Ovary (tissue), 10 donors: ENCODE measurements at places on chromosomes 5 and 9.

DNA sequence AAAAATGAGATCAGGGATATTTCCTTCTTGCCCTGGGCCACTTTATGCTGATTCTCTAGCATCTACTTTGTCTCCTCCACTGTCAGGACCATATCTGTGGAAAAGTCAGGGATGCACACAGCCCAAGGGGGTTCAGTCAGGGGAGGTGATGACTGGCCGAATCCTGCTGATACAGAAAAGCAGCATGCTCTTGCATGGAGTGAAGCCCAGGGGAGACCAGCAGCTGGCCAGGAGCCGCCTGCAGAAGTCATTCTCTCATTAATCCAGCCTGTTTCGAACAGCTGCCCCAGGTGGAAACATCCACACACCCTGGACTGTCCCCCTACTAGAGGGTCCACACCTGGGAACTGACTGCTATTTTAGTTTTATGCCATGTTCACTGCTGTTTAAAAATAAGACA, 177.1 kb downstream of the ATP10B start:
- no peak for DNase-seq

GRCh38 chr5:72101828-72102227, 5.4 kb upstream of the MAP1B start:
- DNase-seq: no peak

DNA sequence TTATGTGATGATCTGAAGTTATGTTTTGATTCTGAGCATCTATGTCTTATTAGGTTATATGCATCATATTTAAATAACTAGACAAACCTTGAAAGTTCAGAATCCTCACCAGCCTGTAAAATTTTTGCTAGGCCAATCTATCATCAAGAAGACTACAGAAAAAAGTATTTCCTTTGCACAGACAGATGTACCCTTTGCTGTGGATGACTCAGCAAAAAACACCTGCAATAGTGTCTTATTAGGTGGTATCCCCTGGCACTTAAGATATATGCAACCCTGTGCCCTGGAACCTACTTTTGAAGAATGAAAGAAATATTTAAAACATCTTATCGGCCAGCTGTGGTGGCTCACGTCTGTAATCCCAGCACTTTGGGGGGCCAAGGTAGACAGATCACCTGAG, 130.6 kb downstream of the SLF1 start:
- no peak for DNase-seq

DNA sequence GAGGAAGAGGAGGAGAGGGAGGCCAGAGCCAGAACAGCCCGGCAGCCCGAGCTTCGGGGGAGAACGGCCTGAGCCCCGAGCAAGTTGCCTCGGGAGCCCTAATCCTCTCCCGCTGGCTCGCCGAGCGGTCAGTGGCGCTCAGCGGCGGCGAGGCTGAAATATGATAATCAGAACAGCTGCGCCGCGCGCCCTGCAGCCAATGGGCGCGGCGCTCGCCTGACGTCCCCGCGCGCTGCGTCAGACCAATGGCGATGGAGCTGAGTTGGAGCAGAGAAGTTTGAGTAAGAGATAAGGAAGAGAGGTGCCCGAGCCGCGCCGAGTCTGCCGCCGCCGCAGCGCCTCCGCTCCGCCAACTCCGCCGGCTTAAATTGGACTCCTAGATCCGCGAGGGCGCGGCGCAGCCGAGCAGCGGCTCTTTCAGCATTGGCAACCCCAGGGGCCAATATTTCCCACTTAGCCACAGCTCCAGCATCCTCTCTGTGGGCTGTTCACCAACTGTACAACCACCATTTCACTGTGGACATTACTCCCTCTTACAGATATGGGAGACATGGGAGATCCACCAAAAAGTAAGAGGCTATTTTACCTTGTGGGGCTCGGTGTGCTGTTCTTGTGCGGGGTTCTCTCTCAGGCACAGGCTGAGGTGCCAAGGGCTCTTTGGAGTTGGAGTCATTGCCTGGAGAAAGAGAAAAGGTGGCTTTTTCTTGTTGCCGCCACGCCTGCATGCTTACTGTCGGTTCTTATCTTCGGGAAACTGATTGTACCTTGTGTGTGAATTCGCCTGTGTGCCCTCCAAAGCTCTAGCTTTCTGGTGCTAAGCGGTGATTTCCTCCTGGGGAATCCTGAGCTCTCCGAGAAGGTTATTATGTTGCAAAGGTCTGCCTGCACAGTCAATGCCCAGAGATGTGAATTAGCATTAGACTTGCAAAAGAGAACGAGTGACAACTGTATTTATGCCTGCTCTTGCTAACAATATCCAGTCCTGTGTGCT, at the start of gene ISL1:
TSS of gene ISL1 (plus strand) at position 318 of the 991 bp plus-strand sequence. CDS start at position 542, 224 bp downstream.
- no peak for DNase-seq

DNA sequence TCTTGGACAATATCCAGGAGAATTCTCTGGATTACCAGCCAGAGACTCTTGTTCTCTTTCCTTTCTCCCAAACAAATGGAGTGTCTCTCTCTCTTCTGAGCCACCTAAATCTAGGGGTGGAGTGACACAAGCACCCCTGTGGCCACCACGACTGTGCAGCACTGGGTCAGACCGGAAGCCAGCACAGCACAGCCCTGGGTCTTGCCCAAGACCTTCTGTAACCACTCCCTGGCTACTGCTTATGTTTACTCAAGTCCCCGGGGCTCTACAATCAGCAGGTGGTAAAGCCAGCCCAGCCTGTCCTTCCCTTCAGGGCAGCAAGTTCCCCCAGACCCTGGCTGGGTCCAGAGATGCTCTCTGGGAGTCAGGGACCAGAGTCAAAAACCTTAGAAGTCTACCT, 110.0 kb upstream of the TUT7 start:
- no peak for DNase-seq

- no peak for DNase-seq
These were observed 151.4 kb upstream of the FSTL4 start for GRCh38 chr5:133763744-133764143.

- no peak for DNase-seq
These were observed 14.9 kb upstream of the C5orf63 start for GRCh38 chr5:127088251-127088650.

- DNase-seq: no peak
These were observed 203.0 kb downstream of the ATPSCKMT start for GRCh38 chr5:10046676-10047075.

- no peak for DNase-seq
These were observed 39.6 kb downstream of the TRPM6 start for GRCh38 chr9:74848153-74848525.

DNA sequence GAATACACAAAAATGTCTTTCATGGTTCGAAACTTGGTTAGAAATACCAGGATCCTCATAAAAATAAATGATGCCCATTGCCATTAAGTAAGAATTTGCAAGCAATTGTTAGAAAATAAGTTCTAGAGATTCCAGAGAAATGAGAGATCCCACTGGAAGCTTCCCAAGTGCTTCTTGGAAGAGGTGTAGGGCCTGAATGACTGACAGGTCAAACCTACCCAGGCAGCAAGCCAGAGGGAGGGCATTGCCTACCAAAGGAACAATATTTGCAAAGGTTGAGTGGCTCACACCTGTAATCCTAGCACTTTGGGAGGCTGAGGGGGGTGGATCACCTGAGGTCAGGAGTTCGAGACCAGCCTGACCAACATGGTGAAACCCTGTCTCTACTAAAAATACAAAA, 777.0 kb upstream of the WWC1 start:
- DNase-seq: no peak

- no peak for DNase-seq
These were observed 106.6 kb upstream of the PITX1 start for GRCh38 chr5:135140446-135141204.

DNA sequence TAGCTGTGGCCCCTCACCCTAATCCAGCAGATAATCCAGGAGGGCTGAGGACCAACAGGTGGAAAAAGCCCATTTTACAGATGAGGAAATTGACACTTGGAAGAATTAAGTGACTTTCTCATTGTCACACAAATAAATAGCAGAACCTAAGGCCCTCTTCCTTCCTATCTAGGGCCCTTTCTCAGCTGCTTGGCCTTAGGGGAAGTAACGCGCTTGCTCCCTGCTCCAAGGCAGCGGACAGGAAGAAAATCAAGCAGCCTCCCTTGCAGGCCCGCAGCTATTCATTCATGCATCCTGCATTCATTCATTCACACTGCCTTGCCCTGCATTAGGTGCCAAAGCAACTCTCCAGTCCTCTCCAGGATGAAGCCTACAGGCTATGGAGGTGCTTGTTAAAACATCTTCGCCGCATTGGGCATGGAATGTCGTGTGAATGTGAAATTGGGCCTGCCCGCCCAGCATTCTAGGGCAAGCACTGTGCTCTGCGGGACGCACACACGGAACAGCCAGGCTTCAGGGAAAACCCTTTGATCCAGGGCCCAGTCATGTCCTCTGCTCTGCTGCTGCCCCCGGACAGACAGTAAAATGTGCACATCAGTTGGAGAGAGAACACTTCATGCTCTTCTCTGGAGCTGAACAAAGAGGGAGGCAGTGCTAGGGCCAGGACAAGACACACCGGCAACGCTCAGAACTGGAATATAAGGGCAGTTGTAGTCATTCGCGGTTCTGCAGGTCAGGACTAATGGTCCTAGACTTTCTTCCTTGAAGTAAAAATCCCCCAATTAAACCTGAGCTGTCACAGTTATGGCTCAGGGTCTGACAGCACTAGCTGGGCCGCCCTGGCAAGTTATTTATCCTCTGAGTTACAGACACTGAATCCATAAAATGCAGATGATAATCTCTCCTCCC, 166.0 kb downstream of the COL23A1 start:
- DNase-seq: no peak

DNA sequence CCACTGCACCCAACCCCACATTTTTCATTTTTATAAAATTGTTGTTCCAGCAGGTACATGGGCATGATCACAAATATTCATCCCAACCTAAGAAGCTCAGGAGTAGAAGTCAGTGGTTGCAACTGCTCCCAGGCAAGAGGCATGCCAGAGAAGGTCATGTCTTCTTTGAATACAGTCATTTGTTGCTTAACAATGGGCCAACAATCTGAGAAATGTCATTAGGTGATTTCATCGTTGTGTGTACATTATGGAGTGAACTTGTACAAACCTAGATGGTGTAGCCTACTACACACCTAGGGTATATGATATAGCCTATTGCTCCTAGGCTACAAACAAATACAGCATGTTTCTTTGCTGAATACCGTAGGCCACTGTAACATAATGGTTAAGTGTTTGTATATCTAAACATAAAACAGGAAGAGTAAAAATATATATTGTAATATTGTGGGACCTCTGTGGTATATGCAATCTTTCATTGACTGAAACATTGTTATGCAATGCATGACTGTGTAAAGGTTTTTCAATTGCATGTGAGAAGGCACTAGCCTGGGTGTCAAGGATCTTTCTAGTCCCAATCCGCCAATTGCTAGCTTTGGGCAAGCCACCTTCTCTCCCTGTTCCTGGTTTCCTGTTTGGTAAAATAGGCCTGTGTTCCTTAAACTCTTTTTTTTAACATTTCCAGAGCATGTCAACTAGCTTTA, 27.6 kb downstream of the ATP10B start:
- DNase-seq: no peak

DNA sequence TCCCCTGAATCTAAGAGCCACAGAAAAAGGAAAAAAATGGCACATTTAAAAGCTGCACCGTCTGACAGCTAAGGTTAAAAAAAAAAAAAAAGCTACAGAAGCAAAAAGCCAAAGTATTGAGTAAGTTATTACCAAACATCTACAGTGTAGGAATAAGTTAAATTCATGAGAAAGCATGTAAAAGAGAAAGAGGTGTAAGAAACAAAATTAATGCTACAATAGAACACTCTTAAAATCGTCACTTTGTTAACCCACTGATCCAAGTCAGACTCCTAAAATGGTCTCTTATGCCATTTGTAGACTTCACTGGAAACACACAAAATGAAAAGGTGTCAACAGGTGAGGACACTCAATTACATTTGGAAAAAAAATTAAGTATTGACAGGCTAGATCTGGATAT, 120.2 kb downstream of the SSBP2 start:
- DNase-seq: no peak

DNA sequence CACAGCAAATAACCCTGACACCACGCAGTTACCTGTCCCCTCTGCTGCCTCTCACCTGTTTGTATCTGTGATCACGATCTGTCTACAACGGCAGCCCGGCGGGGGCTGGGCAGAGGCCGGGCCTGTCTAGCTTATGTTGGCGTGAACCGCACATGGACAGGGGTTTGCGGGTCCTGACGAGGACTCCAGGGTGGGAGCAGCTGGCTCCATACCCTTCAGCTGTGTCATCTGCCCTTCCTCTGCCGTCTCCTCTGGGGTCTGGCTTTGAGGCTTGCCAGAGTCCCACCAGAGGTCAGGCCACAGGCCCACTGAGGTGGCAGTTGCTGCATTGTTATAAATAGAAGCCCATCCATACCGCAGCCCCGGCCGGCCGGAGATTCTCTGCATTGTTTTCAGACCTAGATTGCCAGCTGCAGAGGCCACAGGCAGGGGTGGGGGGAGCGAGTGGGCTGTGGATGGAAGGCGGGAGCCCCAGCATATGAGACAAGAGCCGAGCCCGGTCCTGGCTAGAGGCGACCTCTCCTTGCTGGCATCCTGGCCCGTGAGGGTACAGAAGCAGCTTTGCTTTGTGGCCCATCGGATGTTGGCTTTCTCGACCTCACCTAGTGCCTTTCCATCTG, 37.8 kb downstream of the FAM78A start:
- no peak for DNase-seq

GRCh38 chr5:170494041-170494440, 9.8 kb upstream of the KCNIP1 start:
- DNase-seq: no peak

DNA sequence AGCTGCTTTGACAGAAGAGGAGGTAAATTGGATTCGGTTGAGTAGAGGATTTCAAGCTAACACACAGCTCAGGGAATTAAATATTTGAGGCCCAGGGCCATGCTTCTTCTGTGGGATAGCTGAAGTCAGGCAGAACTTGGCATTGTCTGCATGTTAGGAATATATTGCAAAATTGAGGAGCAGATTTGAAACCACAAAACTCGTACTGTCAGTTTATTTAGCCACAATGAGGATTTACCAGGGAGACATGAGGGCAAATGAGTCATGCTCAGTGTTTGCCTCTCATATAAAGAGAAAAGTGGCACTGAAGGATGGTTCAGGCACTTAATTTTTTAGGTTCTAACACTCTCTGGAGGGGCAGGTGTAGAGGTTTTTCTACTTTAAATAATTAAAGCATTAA, 83.0 kb upstream of the PRLR start:
- no peak for DNase-seq

GRCh38 chr9:68428481-68428880, 72.1 kb downstream of the PGM5 start:
- no peak for DNase-seq

GRCh38 chr5:120016717-120017382, 387.5 kb downstream of the FAM170A start:
- DNase-seq: no peak

DNA sequence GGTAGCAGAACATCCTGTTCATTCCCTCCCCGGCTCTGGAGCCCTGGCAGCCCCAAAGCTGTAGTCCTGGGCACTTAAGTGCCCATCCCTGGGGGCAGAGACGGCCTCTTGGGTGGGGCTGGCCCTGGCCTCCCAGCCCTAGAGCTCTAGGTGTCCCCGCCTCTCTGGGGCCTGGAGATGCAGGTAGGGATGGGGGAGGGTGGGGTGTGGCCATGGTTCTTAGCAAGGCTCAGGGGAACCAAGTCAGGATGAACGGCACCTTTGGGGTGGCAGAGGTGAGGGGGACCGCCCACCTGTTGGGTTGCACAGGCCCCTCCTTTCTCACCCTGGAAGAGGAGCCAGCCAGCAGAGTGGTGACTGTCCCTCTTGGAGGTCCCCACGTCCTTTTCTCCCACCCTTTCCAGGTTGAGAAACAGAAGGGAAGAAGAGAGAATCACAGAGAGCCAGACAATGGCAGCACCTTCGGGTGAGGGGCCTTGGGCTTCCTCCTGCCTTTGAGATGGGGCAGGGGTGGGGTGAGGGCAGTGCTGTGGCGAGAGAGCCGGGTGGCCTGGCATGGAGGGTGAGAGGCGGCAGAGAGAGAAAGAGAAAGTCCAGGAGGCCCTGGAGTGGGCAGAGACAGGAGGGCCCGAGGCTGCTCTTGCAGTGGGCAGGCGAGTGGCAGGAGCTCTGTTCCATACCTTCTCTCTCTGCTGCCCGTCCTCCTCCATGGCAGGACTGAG, 2.3 kb downstream of the CRAT start:
- no peak for DNase-seq
